ENCODE measurements at places on chromosomes 4 and X.

DNA sequence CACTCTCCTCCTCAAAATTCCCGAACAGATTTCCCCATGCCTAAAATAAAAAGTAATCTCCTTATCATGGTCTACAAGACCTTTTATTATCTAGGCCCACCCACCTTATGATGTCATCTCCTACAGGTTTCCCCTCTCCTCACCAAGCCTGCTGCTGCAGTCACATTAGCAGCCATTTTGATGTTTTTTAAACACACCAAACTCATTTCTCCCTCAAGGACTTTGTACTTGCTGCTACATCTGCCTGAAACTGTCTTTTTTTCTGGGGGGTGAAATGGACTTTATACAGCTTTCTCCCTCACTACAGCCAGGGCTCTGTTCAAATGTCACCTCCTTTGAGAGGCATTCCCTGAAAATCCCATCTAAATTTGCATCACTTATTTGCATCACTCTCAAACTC, 90.2 kb upstream of the TAB3 start:
- no peak for DNase-seq

DNA sequence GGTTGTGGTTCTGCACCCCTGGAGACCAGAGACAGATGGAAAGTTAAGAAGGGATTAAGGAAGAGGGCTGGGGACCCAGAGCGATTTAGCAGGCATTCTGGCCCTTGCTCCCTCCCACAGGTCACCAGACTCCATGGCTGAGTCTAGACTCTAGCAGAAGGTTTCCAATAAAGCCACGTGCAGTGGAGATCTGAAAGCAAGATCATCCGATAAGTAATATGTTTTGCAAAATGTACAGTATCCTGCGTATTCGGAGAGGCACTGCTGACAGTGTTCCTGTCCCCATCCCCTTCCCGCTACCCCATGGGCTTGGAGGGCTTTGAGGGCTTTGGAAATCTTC, 531 bp upstream of the GPRIN3 start:
- DNase-seq, result no peak

DNA sequence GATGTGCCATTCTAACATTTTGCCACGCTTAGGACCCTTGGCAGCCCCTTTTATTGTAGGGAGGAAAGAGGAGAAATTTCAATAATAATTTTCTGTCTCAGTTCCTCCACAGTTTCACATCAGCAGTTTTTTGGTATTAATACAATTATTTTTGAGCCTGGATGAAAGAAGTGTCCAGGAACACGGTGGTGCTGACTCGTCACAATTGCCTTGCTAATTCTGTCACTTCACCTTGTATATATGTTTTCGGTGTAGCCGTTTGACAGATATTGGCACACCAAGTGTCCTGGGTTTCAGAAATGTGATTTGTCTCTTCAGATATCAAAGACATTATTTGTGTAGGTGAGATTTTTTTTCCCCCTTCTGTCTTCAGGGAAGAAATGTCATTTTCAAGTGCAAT, 142.2 kb downstream of the ARHGAP10 start:
- DNase-seq, result no peak

DNA sequence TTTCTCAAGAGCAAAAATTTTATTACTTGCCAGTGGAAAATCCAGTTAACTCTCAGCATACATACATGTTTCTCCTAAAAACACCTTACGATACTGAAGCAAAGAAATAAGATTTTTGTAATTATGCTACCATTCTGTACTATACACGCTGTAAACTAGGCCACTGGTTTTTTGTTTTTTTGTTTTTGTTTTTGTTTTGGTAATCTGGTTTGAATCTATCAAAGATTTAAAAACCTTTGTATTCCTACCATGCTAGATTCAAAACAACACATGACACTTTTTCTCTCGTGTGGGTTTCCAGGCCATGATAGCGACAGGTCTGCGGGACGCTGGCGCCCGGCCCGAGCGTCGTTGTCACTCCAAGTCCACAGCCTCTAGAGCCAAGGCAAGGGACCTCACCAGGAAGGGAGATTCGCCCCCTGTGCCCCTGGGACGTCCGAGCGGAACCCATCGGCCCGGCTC, 723 bp downstream of the TMEM192 start:
- DNase-seq, result no peak
